Vagina (tissue), 2 donors: ENCODE measurements at places on chromosomes 11 and 22. TPM values are rescaled to one million over a fixed set of nuclear protein-coding genes. Genes with fewer than 3 reads are reported as not detected.

The FAM118B gene
- 14.7 TPM for total RNA-seq

The ADM2 gene
- total RNA-seq: not detected

The CAPN5 gene
- 15.0 TPM for total RNA-seq

The HSPB2 gene
- not detected for total RNA-seq

The BDNF gene
- total RNA-seq: 0.25 TPM

The BLID gene
- total RNA-seq: 5.9 TPM

The SHANK3 gene
- total RNA-seq: 20.4 TPM
